AG09319 (cell line): ENCODE measurements at places on chromosomes 1 and 21.

DNA sequence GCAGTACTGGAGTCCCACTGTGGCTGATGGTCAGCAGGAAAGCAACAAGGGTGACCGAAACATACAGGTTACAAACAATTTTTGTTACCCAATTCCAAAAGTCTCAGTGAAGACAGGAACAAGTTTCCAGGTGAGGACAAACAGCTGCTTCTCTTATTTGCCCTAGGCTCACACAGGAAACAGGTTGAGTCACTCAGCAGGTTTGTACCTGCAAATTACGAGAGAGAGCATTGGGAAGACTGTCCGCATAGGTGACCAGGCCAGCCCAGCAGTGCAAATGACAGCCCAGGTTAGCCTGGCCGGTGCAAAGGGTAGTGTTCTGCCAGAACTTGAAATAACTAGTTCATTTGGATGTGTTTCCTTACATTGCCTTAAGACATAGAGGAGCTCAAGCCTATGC lies 40.0 kb upstream of the DSCAM start:
- DNase-seq, result no peak

- no peak for DNase-seq
Measured at GRCh38 chr1:236066828-236067386, 2.0 kb upstream of the NID1 start.

DNA sequence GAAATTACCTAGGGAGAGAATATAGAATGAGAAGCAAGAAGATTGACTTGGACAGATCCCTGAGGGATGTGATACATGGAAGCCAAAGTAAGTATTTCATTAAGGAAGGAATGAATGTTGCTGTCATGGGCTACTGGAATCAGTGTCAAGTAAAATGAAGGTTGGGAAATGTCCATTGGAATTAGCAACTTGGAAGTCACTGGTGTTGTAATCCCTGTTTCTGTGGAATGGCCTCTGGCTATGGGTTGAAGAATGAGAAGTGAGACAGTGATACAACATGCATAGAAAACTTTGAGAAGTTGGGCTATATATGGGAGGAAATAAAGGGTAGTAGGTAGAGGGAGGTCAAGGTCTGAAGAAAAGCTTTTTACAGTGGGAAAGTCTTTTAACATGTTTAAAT lies 54.7 kb downstream of the CCDC18 start:
- no peak for DNase-seq

DNA sequence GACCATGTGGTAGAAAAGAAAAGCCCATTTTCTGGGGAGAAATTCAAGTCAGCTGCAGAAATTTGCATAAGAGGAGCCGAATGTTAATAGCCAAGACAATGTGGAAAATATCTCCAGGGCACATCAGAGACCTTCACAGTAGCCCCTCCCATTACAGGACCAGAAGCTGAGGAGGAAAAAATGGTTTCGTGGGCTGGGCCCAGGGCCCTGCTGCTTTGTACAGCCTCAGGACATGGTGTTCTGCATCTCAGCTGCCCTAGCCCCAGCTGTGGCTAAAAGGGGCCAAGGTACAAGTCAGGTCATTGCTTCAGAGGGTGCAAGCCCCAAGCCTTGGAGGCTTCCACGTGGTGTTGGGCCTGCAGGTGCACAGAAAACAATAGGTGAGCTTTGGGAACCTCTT lies 108.3 kb downstream of the DMRTB1 start:
- DNase-seq, result no peak

DNA sequence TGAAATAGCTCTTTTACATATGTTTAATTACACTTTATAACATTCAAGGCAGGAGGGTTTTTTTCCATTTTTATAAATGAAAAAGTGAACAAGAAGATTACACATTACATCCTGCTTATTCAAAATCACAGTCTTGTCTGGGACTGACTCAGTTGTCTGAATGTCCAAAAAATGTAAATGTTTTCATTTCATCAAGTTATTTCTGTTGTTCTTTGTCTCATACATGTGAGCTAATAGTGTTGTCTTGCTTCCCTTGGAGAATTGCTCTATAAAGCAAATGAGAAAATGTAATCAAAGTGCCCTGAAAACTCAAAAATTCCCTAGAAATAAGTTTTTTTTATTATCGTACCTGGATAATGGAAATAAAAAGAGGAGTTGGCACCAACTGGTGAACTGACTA lies 242.9 kb downstream of the GRIK1 start:
- DNase-seq, result no peak

GRCh38 chr1:153119491-153119971 lies 6.2 kb upstream of the SPRR2F start:
- no peak for DNase-seq

- peak; percentile 40 for DNase-seq
Measured at GRCh38 chr1:203273206-203273868, 32.0 kb upstream of the BTG2 start.

GRCh38 chr1:156126630-156127534 lies 12.4 kb downstream of the LMNA start:
- no peak for DNase-seq

DNA sequence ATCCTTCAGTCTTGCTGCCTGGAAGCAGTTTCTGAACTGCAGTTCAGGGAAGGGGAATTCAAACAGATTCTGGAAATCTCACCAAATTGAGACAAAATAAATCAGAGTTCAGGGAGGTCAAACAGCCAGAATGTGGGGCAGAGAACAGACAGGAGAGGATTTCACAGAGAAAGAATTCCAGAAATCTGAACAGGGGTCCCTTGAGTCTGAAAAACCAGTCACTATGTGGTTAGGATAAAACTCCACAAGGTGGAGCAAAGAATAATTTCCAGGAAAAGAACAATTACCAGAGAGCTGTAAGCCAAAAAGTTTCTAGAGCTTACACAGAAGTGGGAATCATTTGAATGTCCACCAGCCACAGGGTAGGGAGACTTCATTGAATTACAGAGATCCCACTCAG lies 84.7 kb downstream of the URB2 start:
- no peak for DNase-seq

GRCh38 chr21:24045775-24046215 lies 1561.5 kb downstream of the MRPL39 start:
- peak; percentile 47 for DNase-seq

DNA sequence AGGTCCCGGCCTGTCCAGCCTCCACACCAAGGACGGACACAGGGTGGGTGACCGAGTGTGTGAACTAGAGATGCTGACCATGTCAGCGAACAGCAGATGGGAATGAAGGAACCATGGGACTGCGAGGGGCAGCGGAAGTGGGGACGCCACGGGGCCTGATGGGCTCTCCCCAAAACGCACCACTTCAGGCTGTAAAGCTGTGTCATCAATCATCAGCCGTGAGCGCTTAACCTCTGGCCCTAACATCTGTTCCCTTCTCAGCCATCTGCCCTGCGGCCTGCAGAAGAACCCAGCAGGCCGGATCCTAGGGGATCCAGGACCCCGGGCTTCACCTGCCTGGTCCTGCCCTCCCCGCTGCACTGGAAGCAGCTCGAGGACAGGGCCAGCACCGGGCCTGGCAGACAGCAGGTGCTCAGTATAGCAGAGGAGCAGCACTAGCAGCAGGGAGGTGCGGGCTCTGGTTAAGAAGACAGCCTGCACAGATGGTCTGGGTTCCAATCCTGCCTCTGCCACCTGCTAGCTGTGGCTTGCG lies 58.7 kb downstream of the DMRTB1 start:
- no peak for DNase-seq

DNA sequence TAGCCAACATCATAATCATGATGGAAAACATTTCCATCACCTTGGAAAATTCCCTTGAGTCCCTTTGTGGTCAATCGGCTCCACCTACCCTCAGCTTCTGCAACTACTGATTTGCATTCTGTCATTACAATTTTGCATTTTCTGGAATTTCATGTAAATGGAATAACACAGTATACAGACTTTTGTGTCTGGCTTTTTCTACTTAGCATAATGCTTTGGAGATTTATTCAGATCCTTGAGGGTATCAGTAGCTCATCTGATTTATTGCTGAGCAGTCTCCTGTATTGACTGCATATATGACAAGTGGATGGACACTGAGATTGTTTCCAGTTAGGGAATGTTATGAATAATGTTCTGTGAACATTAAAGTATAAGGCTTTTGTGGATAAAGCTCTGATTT lies 358.3 kb downstream of the USP25 start:
- DNase-seq, result no peak

DNA sequence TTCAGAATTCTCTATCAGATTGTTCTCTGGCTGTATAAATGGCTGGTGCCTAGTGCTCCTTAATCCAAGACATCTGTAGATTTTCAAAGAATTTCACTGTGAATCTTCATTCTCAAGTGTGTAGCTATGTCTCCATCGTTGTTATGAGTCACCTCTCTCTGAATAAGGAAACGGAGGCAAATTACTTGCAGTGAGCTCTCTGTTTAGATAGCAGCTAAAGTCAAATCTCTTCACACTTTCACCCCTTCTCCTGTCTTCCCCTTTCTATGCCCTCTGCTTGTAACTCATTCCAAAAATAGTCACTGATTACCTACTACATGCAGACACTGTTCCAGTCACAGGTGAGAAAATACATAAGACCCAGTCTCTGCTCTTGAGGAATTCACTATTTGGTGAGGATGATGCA lies 39.7 kb downstream of the CHML start:
- DNase-seq, result no peak

DNA sequence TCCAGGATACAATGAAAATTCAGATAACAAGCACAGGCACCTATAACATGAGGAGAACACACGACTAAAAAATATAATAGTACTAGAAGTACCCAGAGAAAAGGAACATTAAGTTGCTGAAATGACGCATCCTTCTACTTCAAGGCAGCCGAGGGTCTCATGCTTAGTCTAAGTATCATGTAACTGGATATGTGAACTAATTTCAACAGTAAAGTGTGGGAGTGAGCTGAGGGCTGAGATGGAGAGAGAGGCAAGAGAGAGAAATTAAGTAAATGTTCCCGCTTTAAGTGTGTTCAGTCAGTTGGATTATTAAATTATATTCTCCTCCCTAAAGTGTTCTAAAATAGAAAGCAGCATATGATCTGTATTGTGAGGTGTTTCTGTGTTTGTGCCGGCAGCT lies 152.2 kb upstream of the KRTAP19-8 start:
- DNase-seq, result no peak
